ENCODE measurements at places on chromosomes 3 and 15.

DNA sequence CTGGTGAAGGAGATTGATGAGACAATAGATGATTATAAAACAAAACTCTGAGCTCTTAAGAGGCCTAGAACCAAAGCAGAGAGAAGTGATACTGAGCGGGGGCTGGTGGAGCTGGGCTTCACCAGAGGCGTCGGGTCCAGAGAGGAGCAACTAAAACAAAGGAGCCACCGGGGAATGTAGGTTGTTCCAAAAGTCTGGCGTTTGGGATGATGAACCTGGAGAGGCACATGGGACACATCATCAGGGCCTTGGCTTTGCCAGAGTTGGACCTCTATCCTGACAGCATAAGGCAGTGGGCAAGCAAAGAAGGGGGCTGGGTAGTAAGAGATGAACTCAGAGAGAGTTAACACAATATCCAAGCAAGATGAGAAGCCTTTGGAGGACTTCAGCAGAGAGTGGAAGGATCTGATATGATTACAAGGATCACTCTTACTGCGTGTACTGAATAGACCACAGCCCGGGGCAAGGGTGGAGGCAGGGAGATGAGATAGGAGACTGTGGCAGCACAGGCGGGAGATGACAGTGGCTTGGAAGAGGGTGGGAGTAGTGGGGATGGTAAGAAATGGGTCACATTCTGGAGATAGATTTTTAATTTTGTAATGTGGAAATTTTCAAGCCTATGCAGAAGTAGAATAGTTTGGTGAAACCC is 36.0 kb upstream of the RASA2 start:
- no peak for DNase-seq

- DNase-seq = no peak
These were observed 1047.3 kb downstream of the MCTP2 start for GRCh38 chr15:95278532-95279245.

GRCh38 chr15:45027220-45027619 is 4.2 kb downstream of the SORD start:
- no peak for DNase-seq

DNA sequence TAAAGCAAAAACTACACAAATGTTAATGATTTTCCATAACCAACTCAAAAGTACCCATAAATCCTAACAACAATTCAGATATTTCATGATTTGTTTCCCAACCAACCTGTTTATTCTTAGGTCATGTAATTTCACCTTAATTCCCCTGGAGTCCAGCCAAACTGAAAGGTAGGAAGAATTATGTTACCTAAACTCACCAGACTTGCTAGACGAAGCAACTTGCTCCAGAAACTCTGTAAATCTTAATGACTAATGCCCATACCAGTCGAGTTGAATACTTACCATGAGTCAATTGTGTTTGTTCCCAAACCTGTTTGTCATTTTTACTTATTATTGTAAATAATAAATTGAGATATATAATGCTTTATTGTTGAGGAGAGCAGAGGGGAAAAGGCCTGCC is 1030.0 kb downstream of the TBL1XR1 start:
- no peak for DNase-seq

- no peak for DNase-seq
These were observed 80.2 kb upstream of the FAM3D start for GRCh38 chr3:58746758-58747157.

DNA sequence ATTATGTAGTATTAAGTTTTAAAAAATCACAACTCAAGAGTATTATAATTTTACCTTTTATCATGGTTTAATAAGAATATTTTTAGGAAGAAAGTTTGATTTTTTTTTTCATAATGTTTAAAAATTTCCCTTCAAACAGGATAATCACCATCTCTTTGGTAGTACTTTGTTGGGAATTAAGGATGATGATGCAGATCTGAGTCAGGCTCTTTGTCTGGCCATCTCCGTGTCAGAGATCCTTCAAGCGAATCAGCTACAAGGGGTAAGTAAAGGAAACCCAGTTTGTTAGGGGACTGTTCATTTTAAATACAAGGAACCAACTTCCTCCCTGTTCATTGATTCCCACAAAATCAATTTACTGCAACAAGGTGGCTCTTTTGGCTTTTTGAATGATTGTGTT is 36.8 kb upstream of the NIT2 start:
- DNase-seq = no peak

DNA sequence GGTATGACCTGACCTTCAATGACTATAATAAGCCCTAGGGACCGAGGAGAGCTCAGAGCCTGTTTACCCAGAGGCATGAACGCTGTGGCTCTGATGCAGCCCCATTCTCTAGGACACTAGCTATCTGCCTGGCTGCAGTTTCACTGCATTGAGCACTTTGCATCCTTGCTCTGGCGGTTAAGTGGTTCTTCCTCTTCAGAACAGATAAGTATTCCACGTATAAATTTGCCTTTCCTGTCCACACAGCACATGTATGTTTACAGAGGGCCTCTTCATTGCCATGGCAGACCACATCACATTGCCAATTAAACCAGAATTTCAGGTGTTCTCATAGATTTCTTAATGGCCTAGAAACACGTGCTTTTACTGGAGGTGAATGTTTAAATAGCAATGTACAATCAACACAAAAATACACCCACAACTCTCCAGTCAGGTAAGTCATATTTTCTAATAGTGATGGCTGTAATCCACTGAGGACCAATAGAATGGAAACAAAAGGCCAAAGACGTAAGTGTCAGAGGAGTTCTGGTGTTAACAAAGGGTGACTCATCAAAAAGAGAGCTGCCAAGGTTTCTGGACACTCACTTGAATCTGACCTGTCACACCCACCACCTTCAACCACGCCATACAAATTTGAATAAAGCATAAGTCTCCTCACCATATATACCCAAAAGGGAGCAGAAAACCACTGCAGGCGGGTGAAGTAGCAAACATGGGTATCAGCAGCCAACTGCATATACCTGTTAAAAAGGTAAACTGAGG is 553.4 kb downstream of the OCA2 start:
- DNase-seq = no peak

DNA sequence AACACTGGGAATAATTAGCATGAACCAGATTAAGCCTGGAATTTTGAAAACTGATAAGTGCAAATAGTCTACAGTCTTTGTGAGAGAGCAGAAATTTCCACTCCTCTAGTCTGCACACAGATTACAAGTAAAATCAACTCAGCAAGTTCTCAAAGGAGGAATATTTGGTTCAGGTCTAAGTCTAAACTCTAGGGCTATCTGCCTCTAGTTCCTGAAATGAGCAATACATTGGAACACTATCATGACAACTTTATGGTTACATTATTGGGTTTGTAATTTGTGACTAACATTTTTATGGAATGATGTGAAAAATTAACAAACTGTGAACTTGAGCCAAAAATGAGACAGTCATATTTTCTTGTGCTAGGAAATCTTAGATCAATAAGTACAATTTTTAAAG is 30.8 kb upstream of the ADGRG7 start:
- no peak for DNase-seq

DNA sequence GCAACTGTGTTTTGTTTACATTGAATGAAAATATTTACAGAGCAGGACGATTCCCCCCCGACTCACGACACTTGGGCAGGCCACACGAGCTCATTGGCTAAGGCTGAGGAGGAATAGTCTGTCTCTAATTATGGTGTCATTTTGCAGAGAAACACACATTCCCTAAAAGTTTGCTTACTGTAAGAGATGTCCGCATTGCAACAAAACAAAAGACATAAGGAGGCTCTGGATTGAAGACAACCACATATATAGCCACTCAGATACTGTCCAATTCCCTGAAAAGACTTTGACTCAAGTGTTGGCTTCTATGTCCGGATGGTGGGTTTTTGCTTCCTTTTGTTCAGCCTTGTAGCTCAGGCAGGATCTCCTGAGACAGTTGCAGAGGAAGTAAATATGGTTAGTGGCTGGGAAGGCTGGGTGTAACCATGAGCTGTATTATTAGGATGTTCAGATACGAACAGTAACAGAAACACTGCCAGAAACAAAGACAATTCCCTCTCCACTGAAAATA is 170.4 kb downstream of the KLHL25 start:
- DNase-seq = no peak

- DNase-seq = no peak
These were observed 148.6 kb downstream of the MEIS2 start for GRCh38 chr15:36951731-36952247.

DNA sequence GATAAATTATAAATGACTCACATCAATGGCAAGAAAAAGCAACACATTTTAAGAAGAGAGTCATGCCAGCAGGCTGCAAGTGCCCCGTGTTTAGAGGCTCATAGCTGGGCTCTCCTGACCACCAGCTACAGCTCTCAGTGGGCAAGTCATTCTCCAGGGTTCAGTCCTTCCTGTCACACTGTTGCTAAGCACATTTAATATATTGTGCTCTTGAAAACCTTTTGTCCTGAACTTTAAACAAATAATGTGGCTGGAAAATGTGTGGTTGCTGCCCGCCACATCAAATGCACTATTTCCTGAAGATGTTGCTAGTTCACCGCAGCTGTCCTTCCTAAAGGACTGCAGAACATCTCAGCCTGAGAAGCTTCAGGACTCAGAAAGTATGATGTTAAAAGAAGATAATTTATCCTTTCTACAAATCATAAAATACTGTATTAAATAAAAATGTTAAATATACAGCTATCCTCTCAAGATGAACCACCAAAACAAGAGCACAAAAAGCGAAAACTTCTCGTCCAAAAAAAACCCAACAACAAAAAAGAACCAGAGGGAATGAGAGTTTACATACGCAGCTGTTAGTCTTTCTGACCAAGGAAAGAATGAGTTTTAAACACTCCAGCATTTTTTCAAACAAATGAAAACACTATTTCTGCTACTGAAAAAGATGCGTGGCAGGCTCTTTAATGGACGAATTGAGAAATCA is 951 bp downstream of the TARS3 start:
- no peak for DNase-seq

DNA sequence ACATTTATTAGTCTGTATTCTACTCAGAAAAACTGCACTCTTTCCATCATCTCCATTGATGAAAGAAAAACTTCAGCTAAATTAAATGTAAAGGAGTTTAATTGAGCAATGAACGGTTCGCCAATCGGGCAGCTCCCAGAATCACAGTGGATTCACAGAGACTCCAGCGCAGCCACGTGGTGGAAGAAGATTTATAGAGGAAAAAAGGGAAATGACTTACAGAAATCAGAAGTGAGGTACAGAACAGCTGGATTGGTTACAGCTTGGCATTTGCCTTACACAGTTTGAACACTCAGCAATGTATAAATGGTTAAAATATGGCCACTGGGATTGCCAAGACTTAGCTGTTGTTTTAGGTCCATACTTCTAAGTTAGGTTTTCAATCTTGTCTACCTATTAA is 2.8 kb upstream of the SUCLG2 start:
- no peak for DNase-seq

GRCh38 chr3:4845882-4846281 is 133.4 kb upstream of the BHLHE40 start:
- DNase-seq = no peak

- DNase-seq = no peak
These were observed 284.8 kb downstream of the OTOL1 start for GRCh38 chr3:161781381-161781780.

DNA sequence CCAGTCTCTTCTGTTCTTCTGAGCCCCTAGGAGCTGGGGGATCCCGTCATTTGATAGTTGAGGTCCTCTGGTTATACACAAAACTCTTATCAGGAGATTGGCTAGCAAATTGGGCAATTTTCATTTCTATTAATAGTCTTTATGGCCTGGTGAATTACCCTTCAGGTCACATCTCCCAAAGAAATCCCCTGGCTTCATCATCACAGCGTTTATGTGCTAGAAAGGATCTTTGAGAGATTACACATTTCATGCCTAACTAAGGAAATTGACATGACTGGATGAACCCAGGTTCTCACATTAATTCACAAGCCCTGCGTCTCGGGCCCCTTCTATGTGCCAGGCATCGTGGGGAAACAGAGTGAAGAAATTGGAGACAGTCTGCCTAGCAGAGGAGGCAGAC is 227.4 kb upstream of the PROK2 start:
- DNase-seq = no peak

DNA sequence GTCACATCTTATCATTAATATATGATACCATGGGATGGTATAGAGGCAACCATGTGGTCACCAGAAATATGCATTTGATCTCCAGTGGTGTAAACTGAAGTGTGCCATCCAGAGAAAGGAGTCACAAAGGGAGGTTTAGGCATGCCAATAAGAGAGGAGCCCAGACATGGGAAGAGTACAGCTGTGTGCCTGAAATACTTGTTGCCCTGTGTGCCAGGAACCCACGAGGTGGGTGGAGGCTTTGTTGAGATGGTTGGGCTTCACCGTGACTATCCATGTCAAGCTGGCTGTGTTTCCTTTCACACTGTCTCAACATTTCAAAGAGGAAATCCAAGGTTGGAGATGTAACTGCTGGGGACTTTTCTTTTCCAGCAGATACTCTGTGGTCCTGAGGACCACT is 43.5 kb downstream of the CACNA2D3 start:
- DNase-seq = no peak

- DNase-seq = no peak
These were observed 88.2 kb downstream of the RPL39L start for GRCh38 chr3:187051066-187051465.

GRCh38 chr3:155934230-155934629 is 63.8 kb downstream of the GMPS start:
- no peak for DNase-seq

DNA sequence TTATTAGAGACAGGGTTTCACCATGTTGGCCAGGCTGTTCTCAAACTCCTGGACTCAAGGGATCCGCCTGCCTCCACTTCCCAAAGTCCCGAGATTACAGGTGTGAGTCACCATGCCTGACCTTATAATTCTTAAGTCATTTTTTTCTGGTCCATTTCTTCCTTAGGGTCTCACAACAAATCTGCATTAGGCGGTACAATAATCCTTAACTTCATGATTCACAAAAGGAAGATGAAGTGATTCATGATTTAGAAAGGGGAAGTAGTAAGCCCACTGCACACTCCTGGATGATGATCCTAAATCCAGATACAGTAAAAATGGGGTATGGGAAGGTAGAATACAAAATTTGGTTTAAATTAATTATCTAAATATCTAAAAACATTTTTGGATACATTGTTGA is 45.0 kb upstream of the TKT start:
- no peak for DNase-seq

DNA sequence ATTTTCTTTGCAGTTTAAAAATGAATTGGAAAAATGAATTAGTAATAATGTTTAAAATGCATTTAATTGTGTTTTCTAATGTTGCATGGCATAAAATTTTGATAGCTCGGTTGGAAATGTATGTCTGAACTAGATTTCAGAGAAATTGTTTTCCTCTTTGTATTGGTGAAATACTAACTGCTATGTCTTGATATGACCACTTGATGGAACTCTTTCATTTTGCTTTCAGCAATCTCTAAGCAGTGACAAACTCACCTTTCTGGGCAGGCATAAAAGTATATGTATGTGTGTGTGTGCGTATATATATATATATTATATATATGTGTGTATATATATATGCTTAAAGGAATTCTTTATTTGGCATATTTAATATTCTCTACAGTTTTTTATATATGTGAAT is 239.3 kb upstream of the ZNF717 start:
- DNase-seq = no peak

Measured in hypothalamus (tissue), 51 donors.